Ammon's horn (tissue), 1 donor: ENCODE measurements at places on chromosomes 5 and 9.

DNA sequence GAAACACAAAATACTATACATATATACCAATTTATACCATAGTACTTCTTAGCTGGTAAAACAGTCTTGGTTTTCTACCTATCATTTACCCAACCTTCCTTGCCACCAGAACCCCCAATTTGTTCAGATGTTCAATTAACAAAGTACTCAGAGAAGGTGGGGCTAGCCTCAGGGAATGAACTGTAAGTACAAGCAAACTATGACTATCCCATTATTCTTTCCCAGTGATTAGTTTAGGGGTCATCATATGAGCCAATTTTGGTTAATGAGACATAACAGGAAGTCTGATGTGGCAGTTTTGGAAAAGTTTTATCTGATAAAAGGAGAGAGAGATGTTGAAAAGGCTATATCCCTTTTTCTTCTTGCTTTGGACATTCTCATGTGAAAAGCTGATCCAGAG is 125.8 kb downstream of the DTWD2 start:
- no peak for DNase-seq

DNA sequence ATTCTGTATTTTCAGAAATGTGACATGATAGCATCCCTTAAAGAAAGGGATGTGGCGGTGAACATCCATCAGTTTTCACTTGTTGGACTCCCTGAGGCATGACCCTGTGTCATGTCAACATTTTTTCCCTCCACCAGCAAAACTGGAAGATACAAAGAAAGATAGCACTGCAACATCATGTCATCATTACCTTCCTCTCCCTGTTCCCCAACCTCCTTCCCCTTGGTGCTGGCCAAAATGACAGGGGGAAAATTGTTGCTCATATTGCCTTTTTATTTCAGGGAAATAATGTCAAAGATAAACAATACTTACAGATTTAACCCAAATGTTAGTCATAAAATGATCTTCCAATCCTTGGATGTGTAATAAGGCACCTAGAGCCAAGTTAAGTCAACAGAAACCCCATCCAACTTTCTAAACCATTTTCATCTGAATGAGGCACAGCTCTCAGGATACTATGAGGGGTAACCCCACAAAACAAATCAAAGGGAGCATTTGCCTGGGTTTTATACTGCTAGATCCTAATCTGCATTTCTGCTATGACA is 644.3 kb downstream of the ACTL7B start:
- no peak for DNase-seq

- DNase-seq = no peak
Measured at GRCh38 chr9:87547671-87548081, 50.0 kb downstream of the DAPK1 start.

- DNase-seq = no peak
Measured at GRCh38 chr9:84419031-84419602, 78.6 kb upstream of the SLC28A3 start.

DNA sequence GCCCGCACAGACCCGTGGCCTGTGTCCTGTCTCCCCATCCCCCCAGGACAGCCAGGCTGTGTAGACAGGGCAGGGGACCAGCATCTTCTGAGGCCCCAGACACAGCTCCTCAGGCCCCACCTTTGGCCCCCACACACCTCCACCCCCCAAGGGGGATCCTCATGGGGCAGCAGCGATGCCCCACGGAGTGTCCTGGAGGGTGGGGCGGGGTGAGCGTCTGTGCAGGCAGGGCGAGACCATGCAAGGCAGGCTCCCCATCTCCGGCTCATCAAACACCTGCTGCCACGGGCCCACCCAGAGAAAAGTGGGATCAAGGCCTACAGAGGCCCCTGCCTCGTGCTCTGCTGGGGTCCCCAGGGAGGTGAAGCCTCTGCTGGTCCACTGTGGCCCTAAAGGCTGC is 118.7 kb upstream of the FOXD4L5 start:
- DNase-seq = no peak

GRCh38 chr9:133655701-133656100 is 19.5 kb downstream of the DBH start:
- DNase-seq = no peak

DNA sequence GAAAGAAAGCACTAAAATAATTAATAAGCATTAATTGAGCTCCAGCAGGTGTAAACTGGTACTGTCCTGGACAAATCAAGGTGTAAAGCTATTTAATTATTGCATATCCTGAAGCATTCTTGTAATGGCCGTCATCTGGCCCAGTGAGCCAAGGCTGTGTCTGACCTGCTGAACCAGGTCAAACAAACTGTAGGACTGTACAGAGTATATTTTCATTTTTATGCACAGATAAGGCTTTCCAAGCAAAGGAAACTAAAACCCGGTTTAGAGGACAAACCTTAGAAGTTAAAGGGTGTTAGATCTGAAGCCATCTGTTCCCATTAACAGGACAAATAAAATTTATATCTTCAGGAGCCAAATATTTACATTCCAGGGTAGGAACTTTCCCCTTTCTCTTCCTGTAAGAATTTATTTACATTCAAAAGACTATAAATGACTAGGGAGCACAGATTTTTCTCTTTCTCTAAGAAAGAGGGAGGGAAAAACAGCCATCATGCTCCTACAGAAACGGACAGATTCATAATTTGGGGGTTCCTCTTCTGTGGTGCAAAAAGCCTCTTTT is 69.8 kb downstream of the ESM1 start:
- DNase-seq = no peak

DNA sequence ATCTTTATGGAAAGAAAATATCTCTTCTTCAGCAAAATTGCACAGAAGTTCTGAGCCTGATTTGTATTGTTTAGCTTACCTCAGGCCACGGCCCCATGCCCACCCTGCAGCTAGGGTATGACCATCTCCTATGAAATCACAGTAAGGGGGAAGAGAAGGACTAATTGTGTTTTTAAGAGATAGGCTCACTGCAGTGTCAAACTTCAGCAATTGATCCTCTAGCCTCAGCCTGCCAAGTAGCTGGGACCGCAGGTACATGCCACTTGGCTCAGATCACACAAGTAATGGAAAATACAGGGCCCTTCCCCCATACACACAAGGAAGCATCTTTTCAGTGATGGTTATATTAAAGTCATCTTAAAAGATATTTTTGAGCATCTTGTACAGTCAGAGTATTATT is 60.0 kb downstream of the DMAC1 start:
- no peak for DNase-seq

DNA sequence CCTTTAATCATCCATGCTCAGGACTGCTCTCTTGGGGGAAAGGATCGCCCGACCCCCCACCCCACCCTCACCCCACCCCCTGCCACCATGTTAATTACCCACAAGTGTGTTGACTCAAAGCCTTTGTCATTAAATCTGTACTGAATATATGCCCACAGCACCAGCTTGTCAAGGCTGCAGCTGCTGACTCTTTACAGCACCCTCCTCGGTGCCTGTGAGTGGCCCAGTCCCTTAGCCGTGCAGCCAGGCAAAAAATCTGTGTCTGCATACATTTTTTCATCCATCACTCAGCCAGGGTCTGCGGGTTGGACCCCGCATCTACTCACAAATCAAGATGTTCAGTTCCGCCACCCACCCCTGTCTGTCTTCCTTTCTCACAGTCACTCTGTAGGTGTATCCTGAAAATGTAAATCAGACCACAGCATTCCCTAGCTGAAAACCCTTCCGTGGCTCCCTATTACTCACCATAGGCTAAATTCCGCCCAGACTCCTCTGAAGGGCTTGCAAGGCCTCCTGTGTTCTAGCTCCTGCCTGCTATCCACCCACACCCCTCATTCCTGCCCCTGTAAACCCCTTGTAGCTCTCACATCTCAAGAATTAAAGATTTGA is 53.7 kb upstream of the KCNIP1 start:
- DNase-seq = no peak
